GM06990 (cell line): ENCODE measurements at places on chromosomes 7 and 10.

DNA sequence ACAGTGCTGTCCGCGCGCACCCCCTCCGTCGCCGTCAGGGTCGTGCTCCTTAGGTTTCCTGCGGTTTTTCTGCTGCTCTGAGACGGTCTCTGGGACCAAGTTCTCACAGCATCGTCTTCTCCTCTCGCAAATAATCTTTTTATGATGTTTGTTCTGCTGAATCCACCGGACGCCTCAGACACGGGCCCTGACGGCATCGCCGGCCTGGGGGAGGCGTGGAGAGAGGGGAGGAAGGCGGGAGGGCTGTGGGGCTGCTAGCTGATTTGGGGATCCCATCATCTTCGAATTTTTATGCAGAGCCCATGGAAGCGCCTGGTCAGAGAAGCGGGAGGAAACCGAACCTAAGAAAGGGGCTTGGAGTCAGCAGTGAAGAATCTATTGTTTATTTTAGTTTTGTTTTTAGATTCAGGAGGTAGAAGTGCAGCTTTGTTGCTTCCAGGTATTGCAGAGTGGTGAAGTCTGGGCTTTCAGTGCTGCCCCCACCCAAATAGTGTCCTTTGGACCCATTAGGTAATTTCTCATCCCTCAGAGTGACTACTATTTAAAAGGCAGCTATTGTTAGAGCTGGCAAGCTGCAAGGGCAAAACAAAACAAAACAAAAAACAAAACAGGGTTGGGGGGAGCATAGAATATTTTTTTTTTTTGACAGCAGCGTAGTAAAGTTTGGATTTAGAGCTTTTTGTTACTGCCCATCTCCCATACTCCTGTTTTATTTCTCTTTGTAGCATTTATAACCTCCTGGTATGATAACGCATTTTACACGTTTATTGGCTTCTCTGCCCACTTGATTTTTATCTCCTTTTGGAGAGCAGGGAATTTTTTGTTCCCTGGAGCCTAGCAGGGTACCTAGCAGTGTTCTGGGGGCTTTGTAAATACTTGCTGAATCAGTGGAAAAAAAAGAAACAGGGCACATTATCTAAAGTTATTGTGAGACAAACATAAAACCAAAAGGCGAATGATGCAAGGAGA, 92.6 kb downstream of the SPAG6 start:
- no peak for DNase-seq

DNA sequence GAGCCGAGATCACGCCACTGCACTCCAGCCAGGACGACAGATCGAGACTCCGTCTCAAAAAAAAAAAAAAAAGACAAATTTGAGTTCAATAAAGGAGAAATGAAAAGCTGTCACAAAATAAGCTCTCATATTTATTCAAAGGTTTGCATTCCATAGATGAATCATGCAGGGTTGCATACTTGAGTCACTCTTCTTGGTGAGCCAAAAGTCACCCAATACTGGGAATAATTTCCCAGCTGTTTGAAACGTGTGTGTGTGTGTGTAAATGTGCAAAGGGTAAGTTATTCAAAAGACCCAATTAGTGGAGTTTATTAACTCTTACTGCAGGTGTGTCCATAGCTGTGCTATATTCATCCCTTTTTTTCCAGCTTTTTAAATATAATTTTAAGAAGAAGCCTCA, 297.7 kb downstream of the CCDC3 start:
- DNase-seq, result no peak

- DNase-seq, result no peak
These were observed 14.7 kb downstream of the TPST1 start for GRCh38 chr7:66219805-66220204.

GRCh38 chr7:155285833-155286232, 11.8 kb upstream of the INSIG1 start:
- DNase-seq, result no peak

DNA sequence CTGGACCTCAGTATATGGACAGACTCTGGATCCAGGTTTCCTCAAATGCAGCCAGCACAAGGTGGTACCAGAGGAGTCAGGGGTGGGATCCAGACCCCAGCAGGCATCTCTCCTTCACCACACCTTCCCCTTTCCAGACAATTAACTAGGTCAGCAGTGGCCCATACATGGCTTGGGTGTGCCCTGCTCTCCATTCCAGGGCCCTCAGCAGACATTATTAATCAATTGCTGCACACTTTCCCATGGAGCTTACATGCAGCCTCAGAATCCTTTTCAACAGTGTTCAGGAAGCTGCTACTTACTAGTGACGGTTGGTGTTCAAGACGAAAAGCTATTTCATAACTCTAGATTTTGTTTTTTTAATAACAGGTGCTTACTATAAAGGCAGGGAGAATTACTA, 6.0 kb downstream of the COL13A1 start:
- no peak for DNase-seq
